T-helper 9 cell (primary cell): ENCODE measurements at places on chromosomes 2 and 18.
A peak's percentile ranks its signal among the peaks of the same experiment; 100 is the strongest.

- no peak for DNase-seq
Measured at GRCh38 chr2:159091381-159091780, 122.9 kb downstream of the TANC1 start.

- no peak for DNase-seq
Measured at GRCh38 chr2:207475546-207475945, 54.2 kb upstream of the CREB1 start.

DNA sequence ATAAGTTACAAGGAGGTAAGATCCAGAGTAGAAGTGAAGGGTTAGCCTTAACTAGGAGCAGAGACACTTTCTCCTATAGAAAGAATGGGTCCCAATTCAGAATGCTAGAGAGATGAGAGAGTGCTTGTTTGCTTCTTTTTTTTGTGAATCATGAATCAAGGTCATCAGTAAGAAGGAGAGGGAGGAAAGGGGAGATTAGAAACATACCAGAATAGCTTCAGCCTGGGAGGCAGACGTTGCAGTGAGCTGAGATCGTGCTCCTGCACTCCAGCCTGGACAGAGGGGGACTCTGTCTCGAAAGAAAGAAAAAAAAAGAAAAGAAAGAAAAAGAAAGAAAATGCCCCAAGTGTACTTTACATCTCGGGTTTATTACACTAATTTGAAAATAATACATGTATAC is 55.8 kb upstream of the SLC35F5 start:
- DNase-seq, result no peak

DNA sequence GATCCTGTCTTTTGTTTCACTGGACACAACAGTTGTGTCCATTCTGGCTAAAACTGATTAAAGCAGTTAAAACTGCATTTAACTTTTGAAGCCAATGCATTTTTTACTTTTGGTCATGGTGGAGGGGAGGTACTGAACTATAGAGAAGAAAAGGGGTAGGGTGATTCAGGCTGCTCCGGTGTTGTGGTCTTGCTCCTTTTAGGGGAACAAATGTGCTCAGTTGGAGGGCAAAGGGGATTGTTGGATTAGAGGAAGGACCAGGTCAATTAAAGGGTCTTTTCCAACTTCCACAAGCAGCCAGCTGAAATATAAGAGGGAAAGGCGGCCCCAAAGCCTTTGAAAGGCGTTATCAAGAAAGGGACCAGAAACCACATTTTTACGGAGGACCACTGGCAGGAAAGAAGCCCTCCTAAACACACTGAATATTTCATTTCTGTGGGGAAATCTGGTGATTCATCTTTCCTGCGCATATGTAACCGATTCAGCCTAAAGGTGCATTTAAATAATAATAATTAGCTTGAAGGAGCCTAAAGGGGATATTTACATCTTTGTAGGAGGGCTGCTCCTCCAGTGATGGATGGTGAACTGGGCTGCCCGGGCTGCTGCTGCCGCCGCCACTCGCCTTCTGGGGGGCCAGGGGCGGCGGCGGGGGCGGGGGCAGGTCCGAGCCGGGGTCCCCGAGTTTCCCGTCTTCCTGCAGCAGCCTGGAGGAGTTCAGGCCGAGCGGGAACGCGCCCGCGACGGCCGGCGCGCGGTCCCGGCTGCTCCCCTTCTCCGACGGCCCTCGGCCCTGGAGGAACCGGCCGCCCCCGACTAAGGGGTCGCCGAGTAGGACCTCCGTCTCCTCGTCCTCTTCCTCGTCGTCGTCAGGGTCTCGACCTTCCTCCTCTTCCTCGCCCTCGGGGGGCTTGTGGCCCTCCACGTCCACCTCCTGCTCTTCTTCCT is 5.2 kb downstream of the SKOR2 start:
- DNase-seq, result no peak

DNA sequence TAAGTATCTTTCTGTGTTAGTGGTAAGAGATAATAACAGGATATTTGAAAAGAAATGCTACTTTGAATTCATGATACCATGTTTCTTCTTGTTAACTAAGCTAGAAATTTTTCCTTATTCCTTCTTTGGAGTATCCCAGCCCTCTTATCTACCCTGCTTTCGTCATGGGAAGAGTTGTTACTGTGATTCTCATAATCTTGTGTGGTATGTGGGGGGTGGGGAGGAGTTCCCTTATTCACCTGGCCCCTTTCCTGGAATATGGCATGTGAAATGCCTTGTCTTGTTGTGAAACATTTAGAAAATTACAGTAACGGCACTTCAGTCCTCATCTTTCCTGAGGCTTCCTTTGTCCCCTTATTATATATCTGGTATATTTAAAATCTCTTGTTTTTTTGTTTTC is 129.9 kb downstream of the NCOA1 start:
- DNase-seq, result no peak

DNA sequence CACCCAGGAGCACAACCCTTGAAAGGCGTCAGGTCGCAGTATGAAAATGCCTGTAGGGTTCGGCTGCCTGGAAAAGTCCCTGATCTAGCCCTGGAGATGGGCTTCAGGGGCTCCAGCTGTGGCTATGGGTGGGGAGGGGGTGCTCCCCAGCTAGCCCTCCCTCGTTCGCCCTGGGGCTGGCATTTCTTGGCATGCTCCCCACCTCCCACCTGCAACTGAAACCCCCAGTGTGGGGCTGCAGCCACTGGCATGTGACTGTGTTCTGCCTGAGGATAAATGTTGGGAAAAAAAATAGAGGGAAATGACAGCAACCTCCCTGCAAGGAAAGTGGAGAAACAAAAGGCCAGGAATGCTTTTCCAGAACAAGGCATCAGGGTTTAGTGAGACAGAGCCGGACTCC is 109.2 kb downstream of the COPS8 start:
- no peak for DNase-seq

- no peak for DNase-seq
Measured at GRCh38 chr2:132597166-132597565, 72.8 kb downstream of the LYPD1 start.

- no peak for DNase-seq
Measured at GRCh38 chr2:111622859-111623258, 261.1 kb downstream of the ANAPC1 start.

GRCh38 chr18:27202741-27203140 is 17.6 kb upstream of the CHST9 start:
- DNase-seq, result no peak

GRCh38 chr2:64854773-64855237 is 134.4 kb upstream of the SLC1A4 start:
- DNase-seq, result no peak

GRCh38 chr2:219570194-219570923 is 980 bp downstream of the OBSL1 start:
- DNase-seq, result no peak

DNA sequence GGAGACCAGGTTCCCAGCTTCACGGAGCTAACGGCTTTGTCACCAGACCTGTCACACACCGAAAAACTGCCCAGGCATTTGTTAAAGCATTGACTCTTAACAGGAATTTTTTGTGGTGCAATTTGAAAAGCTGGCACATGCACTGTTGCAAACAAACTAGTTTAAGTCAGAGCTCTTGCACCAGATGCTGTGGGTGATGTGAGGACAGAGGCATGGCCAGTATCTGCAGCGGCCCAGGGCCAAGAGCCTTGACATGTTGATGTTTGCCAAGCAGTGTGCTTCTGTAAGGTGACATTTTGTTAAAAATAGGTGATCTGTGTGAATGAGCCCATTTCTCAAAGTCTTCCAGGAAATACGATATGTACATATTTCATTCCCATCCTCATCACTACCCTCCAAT is 142.5 kb downstream of the MTCL1 start:
- DNase-seq, result no peak

GRCh38 chr2:538646-539045 is 138.6 kb downstream of the TMEM18 start:
- no peak for DNase-seq

DNA sequence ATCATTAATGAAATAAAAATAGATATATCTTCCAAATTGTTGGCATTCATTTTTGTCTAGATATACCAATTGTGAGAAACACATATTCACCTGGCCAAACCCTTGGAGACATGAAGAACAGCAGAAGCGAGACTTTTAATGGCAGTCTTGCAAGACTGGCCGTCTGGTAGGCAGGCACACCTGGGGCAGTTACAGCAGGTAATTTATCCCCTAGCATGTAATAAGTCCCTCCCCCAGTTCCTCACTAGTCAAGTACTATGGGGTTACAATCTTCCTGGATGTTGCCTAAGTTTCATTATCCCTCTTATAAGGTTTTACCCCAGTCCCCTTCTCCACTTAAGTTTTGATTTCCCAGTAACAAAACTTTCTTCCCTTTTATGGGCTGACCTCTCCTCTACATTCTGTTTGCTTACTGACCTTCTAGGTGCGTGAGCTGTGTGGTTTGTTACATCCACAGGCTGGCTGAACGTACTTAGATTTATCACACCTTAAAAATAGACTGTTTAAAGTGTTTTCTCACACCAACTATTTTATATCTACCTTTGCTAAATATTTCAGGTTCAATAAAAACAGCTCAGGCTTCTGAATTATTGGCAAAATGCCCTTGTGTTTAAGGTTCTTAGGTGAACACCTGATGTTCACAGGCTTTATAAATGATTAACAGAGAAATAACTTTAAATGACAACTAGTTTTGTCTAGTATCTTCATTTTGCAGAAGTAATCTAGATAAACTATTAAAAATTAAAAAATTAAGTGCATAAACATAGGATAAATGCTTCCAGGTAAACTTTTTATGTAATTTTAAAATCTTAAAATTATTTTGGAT is 365.0 kb upstream of the TFPI start:
- no peak for DNase-seq

- DNase-seq, result no peak
Measured at GRCh38 chr2:169137924-169138323, 68.6 kb downstream of the DHRS9 start.

DNA sequence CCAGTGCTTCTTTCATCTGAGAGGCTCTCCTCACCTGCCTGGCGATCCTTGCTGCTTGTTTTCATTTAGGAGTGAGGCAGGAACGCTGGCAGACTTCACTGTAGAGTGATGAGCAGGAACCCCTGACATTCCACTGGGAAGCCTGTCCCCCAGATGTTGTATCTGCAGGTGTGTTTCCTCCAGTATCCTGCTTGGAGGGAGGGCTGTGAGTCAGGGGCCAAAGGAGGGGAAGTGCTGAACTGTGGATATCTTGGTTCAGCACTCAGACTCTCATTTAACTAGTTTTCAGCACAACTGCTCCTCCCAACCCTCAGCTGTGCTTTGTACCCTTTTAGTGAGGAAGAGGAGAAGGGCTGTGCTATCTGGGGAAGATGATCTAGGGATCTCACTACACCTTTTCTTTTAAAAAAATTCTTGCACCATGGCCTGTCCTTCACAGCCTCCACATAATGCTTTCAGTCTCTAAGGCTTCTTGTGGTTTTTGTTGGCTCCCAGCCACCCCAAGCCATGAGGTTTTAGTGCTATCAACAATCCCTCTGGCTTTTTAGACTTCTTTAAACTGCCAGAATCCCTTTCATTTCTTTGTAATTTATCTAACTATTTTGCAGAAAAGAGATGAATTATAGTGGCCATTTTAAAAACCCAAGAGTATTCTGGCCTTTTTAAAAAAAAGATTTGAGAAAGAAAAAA is 11.2 kb downstream of the ANKAR start:
- DNase-seq, result no peak

- DNase-seq, result no peak
Measured at GRCh38 chr2:10520926-10521325, 72.8 kb upstream of the ODC1 start.

DNA sequence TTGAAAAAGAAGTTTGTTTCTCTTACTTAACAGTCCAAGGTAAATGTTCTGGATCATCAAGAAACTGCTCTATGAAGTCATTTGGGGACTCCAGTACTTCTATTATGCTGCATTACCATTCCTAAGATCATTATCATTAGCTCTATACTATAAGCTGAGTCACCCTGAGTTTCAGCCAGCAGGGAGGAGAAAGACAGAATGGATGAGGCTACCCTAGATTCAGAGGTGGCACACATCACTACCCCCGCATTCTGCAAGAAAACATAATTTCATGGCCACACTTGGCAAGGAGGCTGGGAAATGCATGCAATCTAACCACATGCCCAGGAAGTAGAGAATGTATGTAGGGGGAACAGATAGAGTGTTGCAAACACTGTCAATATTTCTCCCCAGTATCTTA is 16.6 kb upstream of the LNPK start:
- DNase-seq, result no peak

DNA sequence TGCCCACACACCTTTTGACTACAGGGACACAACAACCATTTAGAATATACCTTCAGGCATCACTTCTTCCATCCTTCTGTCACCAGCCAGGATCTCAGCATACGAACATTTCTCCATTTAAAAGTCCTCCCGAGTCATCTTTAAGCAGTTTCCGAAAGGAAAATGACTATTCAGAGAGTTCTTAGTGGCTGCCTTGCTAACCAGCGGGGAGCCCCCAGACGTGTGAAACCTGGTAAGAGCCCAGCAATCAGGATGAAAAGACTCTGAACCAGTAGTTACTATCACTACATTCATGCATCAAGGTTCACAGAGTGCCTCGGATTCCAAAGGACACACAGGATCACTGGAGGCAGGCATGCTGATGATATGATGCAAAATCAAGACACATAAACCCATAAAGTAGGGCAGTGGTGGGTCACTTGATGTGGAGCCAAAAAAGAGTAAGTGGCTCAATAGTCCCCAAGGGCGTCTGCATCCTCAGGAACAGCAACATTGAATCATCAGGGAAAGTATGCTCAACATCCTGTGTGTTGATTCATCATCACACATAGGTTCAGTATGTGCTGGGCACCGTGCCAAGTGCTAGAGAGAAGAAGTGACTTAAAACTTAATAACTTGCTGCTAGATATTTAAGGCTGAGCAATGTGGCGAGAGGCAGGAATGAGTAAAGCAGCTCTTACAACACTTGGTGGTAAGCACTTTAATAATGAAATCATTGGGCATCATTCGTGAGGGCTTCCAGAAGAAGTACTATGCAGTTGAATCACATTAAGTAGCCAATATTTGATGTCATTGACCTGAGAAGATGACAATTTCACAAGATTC is 4.4 kb downstream of the CCL20 start:
- peak; percentile 74 for DNase-seq

- no peak for DNase-seq
Measured at GRCh38 chr2:224122542-224122941, 83.5 kb upstream of the SERPINE2 start.

GRCh38 chr18:76445275-76445674 is 49.8 kb downstream of the ZNF516 start:
- no peak for DNase-seq

- no peak for DNase-seq
Measured at GRCh38 chr18:12242658-12243260, 11.4 kb upstream of the CIDEA start.

- DNase-seq, result no peak
Measured at GRCh38 chr2:191023235-191023679, 9.3 kb upstream of the STAT1 start.

DNA sequence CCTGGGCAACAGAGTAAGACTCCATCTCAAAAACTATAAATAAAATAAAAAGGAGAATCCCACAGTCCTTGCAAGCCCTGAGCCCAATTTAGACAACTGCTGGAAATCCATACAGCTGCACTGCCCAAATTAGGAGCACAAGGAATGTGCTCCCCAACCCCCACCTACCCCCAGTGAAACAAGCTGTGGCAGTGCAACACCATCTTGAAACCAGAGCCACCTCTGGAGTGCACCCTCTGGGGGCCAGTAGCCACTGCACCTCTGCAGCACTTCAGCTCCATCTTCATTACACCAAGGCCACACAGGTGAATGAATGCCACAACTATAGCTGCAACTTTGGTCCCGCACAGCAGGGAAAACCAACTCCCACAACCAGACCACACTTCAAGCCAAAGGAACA is 37.3 kb downstream of the USP34 start:
- no peak for DNase-seq

GRCh38 chr2:209311948-209312347 is 111.9 kb upstream of the MAP2 start:
- DNase-seq, result no peak

- DNase-seq, result no peak
Measured at GRCh38 chr2:6083136-6083535, 391.0 kb downstream of the SOX11 start.

GRCh38 chr2:57185568-57185967 is 861.0 kb upstream of the VRK2 start:
- no peak for DNase-seq
